Activated T-helper 1 cell treated with Interleukin-2 at 50 U/mL for 16 hours (primary cell): ENCODE measurements at places on chromosomes 3 and 15.

- DNase-seq, result no peak
Observed at GRCh38 chr3:69868841-69869420, 129.7 kb downstream of the MITF start.

- DNase-seq, result no peak
Observed at GRCh38 chr15:101318839-101319238, 23.8 kb upstream of the SNRPA1 start.

DNA sequence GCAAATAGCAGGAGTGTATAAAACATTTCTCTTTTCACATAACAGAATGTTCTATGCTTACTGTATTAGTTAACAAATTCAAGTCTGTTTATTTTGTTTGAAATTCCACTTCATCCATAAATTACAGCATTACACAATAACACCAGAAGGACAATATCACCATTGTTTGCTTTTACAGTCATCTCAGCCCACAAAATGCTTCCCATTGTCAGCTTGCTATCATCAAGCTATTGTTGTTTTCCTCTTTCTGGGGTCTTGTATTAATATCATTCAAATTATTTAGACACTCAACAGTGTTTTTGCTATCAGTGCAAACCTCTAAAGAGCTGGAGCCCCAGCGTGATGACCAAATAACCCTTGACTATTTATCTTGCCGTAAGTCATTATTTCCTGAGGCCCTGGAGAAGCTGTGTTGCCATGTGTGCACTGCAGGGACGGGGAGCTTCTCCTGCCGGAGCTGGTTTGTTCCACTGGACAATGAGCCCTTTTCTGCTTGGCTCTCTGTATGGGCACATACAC is 1.1 kb downstream of the SAMMSON start:
- DNase-seq, result no peak

GRCh38 chr15:77418391-77418965 is 1.4 kb downstream of the PEAK1 start:
- no peak for DNase-seq

DNA sequence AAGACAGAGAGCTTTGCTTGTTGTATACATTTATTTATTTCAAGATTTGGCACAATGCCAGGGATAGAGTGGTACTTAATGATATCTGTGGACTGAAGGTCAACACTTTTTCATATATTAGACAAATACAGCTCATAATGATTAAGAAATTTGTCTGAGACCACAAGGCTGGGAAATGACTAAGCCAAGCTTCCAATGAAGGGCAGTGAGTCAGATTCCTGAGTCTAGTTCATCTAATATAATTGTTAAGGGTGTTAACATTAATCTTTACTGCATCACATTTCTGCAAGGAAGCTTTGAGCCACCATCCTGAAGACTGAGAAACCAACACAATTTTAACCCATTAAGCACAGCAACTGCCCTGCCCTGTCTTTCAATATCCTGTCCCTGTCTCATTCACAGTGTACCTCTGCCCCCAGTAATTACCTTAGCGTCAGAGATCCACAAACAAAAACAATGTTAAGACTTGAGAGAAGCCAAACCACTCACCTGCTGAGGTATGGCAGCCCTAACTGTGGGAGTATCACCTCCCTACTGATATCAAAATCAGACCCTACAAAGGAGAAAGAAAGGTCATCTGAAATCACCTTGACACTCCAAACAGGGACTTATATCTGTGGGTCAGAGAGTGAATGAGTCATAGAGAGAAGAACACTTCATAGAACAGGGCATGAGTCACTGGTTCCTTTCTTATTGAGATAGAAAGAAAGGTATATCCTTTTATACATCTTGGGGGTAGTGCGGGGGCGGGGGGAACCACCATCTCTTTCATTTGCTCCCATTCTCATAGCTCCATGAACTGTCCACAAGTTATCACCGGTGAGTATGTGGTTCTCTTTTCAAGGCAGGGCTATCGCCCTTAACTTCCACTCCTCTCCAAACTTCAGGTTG is 74.7 kb downstream of the MAGI1 start:
- DNase-seq, result no peak

GRCh38 chr3:179666030-179666429 is 13.2 kb downstream of the USP13 start:
- no peak for DNase-seq

DNA sequence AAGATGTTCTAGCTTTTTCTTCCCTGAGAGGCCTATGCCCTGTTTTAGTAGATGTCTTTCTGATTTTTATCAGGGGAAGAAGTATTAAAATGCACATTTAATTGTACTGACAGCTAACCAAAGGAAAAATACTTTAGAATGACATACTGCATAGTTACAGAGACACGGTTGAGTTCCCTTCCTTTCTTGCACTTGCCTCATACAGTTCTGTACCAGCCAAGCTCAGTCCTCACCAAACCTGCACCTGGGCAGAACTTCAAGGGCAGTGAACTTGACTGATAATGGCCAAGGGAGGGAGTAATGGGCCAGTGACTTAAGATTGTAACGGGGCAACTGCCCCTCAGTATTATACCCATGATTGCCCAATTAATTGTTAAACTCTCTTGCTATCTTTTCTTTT is 34.1 kb upstream of the RASGRP1 start:
- DNase-seq, result no peak

- no peak for DNase-seq
Observed at GRCh38 chr3:127162947-127163645, 29.8 kb upstream of the PRR23E start.

DNA sequence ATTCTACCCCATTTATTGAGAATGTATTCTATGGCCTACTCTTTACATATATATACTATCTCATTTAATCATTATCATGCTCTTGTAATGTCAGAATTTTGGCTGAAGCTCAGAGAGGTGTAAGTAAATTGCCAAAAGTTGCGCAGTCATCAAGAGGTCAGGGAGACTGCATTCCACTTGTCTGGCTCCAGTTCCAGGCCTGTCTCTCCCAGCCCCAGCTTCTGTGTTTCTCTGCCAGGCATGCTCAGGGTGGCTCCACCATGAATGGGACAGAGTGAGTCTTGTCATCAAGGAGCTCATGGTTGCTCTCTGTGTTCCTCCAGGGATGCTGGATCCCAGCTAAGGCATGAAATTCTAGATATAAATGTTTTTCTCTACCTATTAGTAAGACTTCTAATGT is 635.1 kb upstream of the MDFIC2 start:
- DNase-seq, result no peak

DNA sequence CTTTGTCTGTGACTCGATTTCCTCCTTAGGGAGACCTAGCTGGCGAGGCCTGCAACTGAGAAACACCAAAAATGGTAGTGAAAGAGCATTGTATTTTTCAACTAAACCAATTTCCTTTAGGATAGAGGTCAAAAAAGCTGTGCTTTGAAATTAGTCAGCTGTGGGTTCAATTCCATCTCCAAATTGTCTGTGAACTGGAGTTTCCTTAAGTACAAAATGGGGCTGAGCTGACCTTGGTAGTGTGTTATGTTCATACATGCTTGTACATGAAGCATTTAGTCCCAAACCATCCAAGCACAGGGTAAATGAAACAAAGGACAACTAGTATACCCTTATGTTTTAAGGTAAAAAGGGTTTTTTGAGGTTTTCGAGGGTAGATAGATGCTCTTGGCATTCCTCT is 99.3 kb downstream of the RARB start:
- DNase-seq, result no peak

DNA sequence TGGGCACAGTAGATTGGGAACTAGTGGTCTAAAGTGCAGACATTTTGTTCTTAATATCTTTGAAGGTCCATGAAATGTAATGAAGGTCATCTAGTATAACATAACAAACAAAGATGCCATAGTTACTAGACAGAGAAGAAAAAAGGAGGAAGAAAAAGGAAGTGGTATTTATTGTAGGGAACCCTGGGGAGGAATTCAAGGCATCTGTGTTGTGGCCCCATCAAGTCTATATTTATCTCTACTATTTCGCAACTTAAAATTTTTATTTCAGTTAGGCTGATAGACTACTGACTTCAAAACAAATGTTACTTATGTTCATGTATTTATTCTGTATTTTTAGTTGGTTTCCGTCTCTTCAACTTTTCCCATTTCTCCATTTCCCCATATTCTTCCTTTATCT is 48.9 kb upstream of the ZDHHC23 start:
- DNase-seq, result no peak

DNA sequence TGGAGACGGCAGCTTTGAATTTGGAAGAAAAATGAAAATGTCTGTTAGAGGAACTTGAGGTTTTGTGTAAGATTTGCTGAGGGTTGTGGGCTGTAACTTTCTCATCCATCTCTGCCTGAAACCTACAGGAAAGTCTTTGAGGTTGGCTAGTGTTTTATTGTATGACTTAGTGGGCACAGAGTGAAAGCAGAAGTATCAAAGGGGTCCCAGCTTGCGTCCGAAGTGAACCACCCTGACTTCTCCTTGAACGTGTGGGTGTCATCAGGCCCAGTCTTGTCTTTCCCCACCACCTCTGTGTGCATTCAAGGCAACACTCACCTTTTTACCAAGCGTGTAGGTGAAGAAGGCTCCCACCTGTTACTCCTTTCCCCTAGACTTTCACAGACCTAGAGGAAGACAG is 682.1 kb upstream of the CFAP20DC start:
- no peak for DNase-seq

DNA sequence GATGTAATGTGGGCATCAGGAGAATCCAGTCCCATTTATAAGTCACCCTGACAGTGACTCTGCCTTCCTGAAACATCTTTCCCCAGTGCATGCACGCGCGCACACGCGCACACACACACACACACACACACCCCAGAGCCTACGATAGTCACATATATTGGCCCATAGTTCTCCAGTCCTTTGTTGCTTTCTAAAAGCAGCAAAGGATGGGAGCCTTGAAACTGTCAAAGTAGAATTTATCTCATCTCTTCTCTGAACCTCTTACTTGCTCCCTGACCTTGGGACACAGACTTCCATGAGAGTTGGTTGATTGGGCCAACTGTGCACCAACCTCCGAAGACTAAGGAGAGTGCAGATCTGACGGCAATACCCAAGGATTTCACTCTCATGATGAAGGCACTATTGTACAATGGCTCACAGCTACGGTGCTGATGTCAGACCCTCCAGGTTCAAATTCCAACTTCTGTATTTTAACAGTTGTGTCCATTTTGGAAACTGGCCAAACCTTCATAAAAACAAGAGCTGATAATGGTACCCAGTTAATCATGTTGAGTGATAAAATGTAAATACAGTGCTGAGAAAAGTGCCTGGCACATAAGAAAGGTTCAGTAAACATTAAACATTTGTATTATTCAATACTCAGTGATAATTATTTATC is 8.3 kb downstream of the CPA3 start:
- DNase-seq, result no peak

- DNase-seq, result no peak
Observed at GRCh38 chr3:55157731-55158130, 229.9 kb upstream of the LRTM1 start.

DNA sequence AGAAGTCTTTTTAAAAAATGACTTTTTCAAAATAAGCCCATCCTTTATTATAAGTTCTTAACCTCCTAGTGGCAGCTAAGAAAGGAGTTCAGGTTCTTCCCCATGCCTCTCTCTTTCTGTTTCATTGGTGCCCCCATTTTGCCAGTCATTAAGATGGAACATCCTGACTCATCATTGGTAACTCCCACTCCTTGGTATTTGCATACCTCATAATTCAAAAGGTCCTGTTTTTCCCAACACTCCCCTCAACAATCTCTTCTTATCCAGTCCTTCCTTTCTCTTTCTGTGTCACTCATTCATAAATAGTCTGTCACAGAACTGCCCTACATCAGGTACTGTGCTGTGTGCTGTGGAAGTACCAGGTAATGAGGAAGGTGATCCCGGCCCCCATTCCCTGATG is 394.0 kb downstream of the FOXP1 start:
- no peak for DNase-seq

- DNase-seq, result no peak
Observed at GRCh38 chr3:127671523-127672428, 976 bp upstream of the ABTB1 start.

DNA sequence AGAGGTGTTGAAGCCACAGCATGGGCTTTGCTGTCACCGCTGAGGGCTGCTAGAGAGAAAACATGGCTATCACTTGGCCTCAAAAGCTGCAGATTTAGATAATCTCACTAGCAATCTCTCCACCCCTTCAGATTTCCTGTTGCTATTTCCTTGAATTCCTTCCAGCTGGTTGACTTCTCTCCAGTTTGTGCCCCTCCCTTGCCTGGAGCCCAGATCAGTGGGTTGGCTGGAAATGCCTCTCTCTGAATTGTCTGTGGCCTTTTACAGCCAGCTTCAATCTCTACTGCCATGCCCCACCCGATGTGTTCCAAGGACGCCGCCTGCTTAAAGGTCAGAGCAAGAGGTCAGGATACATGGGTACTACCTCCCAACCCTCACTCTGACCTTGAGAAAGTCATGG is 294.1 kb downstream of the NTRK3 start:
- DNase-seq, result no peak

DNA sequence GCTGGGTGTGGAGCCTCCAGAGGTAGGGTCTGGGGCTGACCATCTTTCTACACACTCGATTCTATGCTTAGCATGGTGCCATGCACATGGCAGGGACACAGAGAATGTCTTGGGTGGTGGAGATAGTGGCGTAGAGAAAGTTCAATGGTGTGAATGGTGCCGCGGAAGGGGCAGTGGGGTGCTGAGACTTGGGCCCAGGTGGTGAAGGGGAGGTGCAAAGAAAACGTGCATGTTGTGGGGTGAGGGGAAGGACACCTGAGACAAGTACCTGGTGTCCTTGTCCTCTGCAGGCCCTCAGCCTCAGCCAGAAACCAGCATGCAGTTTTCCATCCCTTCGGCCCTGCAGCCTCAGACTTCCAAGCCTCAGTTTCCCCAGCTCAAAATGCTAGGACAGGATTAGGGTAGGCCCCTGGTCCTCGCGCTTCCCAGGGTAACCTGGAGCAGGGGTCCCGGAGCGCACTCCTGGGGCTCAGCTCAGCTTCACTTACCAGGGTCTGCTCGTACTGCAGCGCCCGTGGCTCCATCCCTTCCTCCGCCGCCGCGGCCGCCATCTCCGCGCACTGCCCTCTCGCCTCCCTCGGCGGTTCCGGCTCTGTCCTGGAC is 375 bp downstream of the CLCN2 start:
- DNase-seq, result no peak

- no peak for DNase-seq
Observed at GRCh38 chr3:55474213-55474632, 12.9 kb downstream of the WNT5A start.
